ENCODE measurements at places on chromosomes 1 and 21. TPM values are rescaled to one million over a fixed set of nuclear protein-coding genes. Genes with fewer than 3 reads are reported as not detected.

The KRTAP6-2 gene
- not detected for polyA plus RNA-seq

The CYP2J2 gene
- 1.4 TPM for polyA plus RNA-seq

The ARMH1 gene
- 6.0 TPM for polyA plus RNA-seq

The KRTAP7-1 gene
- not detected for polyA plus RNA-seq

The FNDC10 gene
- 1.8 TPM for polyA plus RNA-seq

The ESRRG gene
- polyA plus RNA-seq: 47.0 TPM

The LEFTY1 gene
- 4.2 TPM for polyA plus RNA-seq

The KRTAP12-2 gene
- polyA plus RNA-seq: not detected

The CCDC181 gene
- polyA plus RNA-seq: 9.3 TPM

The RXFP4 gene
- 0.09 TPM for polyA plus RNA-seq

The SPRR2E gene
- not detected for polyA plus RNA-seq

The C1orf141 gene
- polyA plus RNA-seq: not detected

The ZNF648 gene
- polyA plus RNA-seq: 0.57 TPM

The AQP10 gene
- polyA plus RNA-seq: 0.14 TPM

The FAM110D gene
- polyA plus RNA-seq: 1.5 TPM

The MTF1 gene
- polyA plus RNA-seq: 7.8 TPM

The PAPPA2 gene
- polyA plus RNA-seq: 42.6 TPM

The SLFNL1 gene
- 0.46 TPM for polyA plus RNA-seq

The RGS2 gene
- polyA plus RNA-seq: 30.3 TPM

The ANKRD13C gene
- 28.5 TPM for polyA plus RNA-seq

The TMCC2 gene
- 7.2 TPM for polyA plus RNA-seq

The LCE2C gene
- polyA plus RNA-seq: not detected

The SPRR5 gene
- polyA plus RNA-seq: not detected

The HMGCL gene
- polyA plus RNA-seq: 69.8 TPM

The SARS1 gene
- 132 TPM for polyA plus RNA-seq

The CHTOP gene
- polyA plus RNA-seq: 121 TPM

The KCNJ6 gene
- polyA plus RNA-seq: 0.28 TPM

The C1orf56 gene
- polyA plus RNA-seq: 14.0 TPM

The OR1C1 gene
- not detected for polyA plus RNA-seq

The NTMT2 gene
- not detected for polyA plus RNA-seq

The CENPF gene
- polyA plus RNA-seq: 112 TPM

The TMEM39B gene
- 20.0 TPM for polyA plus RNA-seq

The OR2L2 gene
- polyA plus RNA-seq: 0.14 TPM

The SLC30A1 gene
- polyA plus RNA-seq: 28.3 TPM
